ENCODE measurements at places on chromosomes 4 and X.

GRCh38 chrX:9327747-9328145 is 137.1 kb upstream of the TBL1X start:
- no peak for DNase-seq

DNA sequence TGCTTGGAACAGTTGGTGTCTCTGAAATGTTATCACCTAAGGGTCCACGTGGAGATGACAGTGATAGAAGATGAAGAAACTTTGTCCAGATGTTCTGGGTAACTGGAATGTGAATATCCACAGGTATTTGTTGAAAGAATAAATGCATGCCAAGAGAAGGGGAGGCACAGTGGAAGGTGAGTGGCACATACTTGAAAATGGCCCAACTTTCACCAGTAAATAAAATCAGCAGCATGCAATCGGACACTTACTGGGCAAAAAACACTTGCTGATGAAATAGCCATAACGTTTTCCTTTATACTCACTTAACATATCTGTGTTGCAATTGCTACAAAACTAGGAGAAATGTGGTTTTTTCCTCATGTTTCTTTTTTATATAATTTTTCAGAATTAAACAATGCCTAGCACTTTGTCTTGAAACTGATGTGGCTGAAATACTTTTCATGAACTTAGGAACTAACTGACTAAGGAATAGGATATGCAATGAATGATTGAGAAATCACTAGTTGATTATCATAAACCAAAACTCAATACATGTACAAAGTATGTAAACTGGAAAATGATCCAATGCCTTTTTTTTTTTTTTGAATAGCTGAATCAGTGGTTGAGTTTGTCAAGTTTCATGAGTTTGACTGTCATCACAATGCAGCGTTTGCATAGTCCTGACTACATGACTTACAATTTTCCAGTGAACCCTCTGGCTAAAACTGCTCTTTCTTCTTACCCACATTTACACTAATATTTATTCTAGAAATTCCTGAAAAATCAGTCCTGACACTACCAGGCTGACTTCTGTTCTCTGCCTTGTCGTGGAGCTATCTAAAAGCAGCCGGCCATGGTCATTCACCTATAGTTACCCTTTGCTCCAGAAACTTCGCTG is 127.4 kb downstream of the CPE start:
- no peak for DNase-seq

DNA sequence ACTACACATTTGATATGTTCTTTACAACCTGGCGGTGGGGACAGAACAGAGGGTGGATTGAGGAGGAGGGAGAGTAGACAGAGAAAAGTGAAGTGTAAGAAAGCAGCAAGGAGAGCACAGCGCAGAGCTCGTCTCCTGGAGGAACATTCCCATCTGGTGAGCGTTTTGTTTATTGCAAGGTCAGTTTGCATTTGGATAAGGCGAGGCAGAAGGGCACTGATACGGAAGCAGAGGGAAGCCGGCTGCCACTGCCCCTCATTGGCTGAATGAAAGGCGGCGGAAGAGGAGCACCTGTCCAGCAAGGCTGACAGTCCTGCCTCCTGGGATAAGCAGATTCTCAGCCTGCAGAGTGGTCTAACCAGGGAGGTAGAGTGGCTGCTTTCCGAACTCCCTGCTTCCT is 83.2 kb downstream of the GPR143 start:
- no peak for DNase-seq

- DNase-seq = no peak
These were observed 915.5 kb upstream of the EPHA5 start for GRCh38 chr4:66585767-66586166.

- no peak for DNase-seq
These were observed 77.3 kb downstream of the DCAF8L1 start for GRCh38 chrX:27903960-27904359.

GRCh38 chrX:46866726-46867125 is 29.9 kb downstream of the RP2 start:
- no peak for DNase-seq

GRCh38 chr4:37802068-37802666 is 24.3 kb upstream of the PGM2 start:
- no peak for DNase-seq

DNA sequence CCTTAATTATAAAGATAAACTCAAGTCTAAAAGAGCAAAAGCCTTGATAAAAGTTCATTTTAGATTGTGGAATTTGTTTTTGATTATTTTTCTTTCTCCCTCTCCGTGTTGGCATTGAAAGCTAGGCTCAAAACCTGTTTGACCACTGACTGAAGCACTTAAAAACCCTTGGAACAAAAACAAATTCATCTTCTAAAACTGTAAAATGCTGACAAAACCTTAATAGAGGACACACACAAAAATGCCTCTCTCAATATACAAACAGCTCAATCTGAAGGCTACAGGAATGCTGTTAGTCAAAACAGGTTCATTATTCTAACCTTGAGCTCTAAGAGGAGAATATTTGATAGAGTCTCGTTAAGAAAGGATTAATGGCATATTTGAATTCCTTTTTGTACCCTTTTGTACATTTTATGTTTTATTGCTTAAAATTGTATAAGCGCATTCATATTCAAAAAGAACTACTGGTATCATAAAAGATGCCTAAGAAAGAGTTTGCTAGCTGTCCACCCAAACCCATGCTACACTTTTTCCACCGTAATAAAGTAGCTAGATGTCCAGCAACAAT is 74.3 kb upstream of the NAP1L5 start:
- no peak for DNase-seq

DNA sequence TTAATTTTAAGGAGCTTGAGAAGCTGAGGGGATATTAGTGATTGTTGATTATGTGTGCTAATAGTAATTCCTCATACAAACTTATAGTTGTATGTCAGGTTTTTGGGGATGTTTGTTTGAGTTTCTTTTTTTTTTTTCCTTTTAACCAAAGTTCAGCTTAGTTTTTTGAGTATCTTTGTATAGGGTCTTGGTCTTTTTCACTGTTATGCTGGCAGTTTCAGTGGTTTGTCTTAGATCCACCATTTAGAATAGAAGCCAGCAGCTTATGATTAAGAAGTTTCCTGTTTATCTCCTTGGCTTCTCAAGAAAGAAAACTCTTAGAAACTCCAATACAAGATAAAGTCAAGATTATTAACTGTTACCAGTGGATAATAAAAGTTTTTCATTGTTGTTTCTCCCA is 16.1 kb downstream of the CPEB2 start:
- no peak for DNase-seq

GRCh38 chr4:8586671-8587468 is 5.7 kb upstream of the CPZ start:
- no peak for DNase-seq

- DNase-seq = no peak
These were observed 209.0 kb downstream of the SCFD2 start for GRCh38 chr4:53156896-53157295.

GRCh38 chr4:88609387-88609786 is 17.1 kb downstream of the HERC3 start:
- DNase-seq = no peak

DNA sequence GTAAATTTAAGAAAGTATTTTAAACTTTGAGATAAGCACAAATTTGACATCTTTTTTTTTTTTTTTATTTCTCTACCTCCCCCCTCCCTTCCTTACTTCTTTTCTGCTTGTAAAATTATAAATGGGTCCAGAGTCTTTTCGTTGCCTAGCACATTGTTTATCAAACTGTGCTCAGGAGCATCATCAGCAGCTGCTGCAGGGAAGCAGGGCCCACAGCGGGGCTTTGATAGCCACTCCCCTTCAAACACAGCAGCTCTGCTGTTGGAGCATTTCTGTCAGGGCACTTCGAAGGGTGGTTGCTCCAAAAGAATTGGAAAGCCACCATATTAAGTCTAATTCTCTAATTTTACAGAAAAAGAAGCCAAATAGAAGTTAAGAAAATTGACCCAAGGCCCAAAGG is 588.3 kb downstream of the SPRY1 start:
- DNase-seq = no peak

GRCh38 chr4:156169011-156169410 is 215.3 kb upstream of the CTSO start:
- DNase-seq = no peak

GRCh38 chrX:11113731-11114130 is 2.6 kb downstream of the HCCS start:
- no peak for DNase-seq

- no peak for DNase-seq
These were observed 99.4 kb downstream of the C4orf51 start for GRCh38 chr4:145779319-145779801.

DNA sequence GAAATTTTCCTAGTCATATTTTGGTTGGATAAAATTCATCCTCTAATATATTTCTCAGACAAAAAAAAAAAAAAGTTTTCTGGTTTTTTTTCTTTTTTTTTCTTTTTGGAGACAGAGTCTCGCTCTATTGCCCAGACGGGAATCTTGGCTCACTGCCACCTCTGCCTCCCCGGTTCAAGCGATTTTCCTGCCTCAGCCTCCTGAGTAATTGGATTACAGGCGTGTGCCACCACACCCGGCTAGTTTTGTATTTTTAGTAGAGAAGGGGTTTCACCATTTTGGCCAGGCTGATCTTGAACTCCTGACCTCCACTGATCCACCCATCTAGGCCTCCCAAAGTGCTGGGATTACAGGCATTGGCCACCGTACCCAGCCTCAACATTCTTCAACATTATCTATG is 432.7 kb upstream of the PABPC4L start:
- no peak for DNase-seq

DNA sequence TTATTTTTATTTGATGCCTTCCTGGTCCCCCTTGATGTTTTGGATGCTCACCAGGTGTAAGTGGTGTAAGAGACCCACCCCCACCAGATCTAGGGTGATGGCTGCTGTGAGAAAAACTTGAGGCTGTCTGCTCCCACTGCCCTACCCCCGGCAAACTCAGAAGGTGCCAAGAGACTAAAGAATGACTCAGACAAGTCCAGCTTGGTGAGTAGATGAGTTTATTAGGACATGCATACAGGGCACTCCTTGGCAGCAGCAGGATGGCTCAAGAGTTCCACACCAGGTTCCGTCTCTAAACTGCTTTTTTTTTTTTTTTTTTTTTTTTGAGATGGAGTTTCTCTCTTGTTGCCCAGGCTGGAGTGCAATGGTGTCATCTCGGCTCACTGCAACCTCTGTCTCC is 84.0 kb upstream of the HPF1 start:
- no peak for DNase-seq

DNA sequence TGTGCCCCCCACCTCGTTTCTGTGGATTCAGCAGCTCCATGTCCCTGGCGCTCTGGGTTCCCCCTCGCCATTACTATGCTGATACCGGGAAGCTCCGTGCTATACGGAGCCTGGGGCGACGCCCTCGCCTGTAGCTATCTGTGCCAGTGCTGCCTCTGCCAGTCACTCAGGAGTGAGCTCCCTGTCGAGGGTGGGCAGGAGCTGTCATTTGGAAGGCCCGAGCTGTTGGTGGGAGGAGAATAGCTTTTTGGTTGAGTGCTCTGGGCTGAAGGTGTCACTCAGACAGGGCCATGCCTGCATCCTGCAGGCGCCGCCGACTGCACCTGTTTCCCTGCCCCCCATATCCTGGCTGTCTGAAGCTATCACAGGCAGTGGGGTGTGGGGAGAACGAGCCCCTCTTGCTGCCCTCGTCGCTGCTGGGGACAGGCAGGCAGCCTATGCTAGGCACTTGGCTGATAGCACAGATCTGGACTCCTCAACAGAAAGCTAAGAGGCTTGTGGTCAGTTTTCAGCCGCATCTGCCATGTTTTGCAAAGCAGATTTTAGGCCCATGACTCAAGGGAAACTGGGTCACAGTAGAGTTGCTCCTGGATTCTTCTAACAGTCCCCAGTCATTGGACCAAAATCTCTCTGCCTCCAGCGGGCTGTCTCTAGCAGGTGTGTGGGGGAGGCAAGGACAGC is 31.8 kb downstream of the CPLX1 start:
- no peak for DNase-seq

DNA sequence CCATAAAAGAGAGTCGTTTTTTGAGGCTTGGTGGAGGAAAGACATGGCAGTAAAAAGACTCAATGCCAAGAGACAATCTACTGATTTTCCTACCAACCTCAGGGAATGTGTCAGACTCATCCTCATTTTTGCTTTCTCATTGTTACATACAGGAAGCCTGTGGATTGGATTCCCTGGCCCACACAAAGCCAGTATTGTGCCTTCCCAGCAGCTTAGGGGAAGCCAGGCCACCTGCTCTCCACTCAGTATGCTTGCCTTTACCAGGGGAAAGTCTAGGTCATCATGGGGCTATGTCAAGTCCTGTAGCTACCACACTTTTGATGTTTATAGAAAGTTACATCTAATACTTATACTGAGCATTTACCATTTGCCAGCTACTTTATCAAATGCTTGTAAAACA is 11.0 kb downstream of the BMX start:
- no peak for DNase-seq

DNA sequence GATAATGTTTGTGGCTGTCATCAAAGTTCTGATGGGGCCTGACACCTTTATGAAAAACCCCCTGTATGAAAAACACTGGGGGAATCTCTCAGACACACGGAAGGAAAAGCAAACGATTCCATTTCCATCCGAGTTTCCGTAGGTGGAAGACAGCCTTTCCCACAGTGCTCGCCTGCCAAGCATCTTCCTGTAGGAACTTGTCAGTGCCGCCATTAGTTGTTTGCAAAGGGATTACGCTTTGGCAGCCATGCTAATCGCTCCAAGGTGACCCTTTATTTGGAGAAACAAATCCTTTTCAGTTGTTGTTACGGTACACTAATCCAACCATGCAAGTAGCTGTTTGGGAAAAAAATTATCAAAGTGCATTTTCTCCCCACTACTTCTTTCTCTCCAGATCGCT is 44.4 kb upstream of the STOX2 start:
- no peak for DNase-seq

DNA sequence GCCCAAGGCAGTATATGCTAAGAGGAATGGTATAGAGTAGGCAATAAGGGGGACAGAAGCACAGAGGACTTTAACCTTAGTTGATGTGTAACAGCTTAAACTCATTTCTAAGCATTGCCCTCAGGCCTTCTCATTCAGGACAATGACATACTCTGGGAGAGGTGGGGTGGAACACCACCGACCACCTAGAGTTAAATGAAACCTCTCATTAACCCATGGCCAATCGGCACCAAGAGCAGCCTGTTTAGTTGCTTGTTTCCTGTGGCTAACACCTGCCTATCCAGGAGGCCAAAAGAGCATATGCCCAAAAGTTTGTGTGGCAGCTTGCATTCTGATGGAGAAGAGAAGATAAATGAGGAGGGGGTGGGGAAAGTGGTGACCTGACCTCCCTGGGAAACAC is 88.7 kb upstream of the PLAC1 start:
- DNase-seq = no peak

DNA sequence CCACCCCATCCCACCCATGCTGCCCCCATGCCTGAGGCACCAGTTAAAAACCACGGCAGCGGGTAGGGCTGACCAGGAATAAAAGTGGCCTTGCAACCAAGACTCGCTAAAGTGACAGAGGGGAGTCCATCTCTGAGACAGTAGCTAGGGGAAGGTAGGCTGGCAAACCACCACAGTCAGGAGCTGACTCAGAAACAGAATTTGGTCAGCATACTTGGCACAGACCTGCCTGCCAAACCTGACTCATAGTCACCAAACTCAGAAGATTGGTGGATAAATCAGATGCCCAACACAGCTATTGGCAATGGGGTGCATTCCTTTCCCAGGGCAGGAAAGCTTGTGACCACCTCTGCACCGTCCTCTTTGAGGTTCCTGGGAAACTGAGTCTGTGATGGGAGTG is 193.8 kb downstream of the BCOR start:
- DNase-seq = no peak

All from stimulated activated CD8-positive, alpha-beta memory T cell treated with anti-CD3 and anti-CD28 coated beads, Interleukin-4, amount 100 ng/mL, for 4 hours (primary cell).